ENCODE measurements at places on chromosomes 1 and 21.
A peak's percentile ranks its signal among the peaks of the same experiment; 100 is the strongest.

DNA sequence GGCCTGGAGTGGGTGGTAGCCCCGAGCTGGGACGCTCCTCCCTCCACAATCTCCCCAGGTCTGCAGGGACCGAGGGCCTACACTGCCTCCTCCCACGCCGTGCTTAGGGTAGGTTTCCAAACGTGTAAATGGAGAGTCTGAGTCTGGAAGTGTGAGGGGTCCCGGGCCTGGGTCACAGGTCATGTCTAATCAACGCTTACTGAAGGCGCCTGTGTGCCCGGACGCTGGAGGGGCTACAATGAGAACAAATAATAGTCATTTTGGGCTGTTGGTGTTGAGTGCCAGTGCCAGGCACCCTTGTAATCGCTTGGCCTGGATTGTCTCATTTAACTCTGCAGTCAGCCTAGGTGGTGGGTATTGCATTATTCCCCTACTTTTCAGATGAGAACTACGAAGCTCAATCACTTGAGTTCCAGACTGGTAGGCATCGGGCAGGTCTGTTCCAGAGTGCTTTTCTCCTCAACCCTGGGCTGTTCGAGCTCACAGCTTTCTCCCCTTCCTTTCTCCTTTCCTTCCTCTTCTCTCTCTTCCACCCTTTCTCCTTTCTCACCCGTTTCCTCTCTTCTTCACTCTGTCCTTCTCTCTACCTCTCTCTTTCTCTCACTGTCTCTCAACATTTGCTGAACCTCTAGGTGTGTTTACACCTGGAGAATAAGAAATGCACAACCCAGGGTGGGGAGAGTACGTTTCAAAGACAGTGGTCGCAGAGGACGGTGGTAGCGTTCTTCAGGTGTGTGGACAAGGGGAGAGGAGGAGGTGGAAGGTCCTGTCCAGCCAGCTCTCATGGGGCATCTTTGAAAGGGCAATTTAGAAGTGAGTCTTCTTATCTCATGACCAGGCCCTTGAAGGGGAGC is 883 bp downstream of the SLC66A1 start:
- DNase-seq, result no peak

DNA sequence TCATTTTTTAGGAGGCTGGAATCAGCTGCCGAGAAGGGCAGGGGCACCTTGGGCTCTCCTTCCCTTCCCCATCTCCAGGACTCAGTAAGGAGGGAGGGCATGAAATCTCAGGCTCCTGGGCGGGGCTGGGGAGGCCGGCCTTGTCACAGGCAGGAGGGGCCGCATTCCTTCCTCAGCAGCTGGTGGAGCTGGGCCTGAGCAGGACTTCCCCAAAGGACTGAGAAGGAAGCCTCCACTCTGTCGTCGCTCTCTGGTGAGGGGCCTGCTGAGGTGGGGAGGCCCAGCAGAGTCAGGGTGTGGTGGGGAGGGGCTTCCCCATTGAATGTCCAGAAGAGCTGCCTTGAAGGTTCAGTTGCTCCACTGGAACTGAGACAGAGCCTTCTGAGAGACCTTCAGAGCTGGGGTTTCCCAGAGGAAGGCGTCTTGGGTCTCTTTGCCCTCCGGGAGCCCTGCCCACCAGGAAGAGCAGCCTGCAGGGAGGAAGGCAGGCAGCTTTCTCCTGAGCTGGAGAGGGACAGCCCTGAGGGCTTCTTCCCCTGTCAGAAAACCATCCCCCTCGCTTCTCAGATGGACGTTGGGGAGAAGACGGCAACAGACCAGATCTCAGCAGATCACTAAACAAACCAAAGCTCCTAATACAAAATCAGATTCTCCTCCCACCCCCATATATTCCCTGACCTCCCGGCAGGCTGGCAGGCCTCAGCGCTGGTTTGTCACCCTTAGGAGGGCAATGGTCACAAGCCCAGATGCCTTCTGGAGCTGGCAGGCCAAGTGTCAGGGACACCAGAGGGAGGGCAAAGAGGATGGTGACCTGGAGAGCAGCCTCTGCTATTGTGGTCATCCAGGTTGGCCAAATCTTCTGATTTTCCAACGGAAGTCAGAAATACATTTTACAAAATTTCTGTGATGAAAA is 10.7 kb downstream of the KCNA10 start:
- DNase-seq, result no peak

DNA sequence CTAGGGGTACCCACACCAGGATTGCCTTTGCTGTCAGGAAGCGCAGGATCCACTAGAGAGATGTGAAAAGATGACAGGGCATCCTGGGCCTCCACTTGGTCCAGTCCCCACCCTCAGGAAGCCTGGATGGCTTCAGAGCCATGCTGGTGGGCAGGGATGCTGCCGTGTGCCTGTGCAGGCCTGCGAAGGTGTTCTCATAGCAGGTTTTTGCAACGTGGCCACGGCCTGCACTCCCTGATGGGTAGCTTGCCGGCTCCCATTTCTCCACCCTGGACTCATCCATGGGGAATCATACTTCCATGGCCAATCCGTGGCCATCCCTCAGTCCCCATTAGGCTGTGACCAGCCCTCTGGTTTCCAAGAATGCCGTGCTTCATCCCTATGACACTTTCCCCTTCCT is 34.1 kb upstream of the CNTN2 start:
- no peak for DNase-seq

DNA sequence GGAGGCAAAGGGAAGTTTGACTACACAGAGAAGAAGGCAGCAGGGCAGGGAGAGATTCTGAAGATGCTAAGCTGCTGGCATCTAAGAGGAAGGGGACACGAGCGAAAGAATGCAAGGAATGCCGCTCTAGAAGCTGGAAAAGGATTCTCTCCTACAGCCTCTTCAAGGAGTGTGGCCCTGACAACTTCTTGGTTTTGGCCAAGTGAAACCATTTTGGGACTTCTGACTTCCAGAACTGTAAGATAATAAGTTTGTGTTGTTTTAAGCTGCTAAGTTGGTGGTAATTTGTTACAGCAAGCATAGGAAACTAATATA is 28.5 kb downstream of the MGST3 start:
- no peak for DNase-seq

DNA sequence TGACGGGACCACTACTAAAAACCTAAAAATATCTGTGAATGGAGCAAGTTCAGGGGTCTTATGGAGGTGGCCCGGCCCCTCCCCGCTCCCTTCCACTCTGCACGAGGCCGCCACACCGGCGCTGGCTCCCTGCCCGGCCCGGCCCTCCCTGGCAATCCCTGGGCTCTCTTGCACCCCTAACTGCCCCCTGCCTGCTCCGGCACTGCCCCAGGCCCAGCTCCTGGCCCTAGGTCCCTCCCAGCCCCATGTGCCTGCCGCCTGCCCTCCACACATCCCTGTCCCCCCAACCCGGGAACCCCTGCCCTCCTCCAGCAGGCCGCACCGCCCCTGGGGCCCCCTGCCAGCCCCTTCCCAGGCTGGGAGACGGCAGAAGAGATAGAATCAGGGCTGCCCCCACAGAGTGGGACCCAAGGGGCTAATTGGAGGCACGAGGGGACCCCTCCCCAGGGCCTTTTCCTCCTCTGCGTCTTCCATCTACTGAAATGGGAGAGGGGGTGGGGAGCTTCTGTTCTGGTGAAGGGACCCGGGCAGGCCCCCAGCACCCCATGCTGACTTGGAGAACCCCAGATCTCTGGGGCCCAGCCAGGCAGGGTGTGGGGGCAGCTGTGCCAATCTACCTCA is 9.3 kb upstream of the CTRC start:
- DNase-seq, result no peak

GRCh38 chr1:198623752-198624647 is 14.8 kb upstream of the PTPRC start:
- peak; percentile 48 for DNase-seq

GRCh38 chr1:93756657-93757056 is 75.0 kb upstream of the BCAR3 start:
- DNase-seq, result no peak

- DNase-seq, result no peak
These were observed 158.1 kb downstream of the RUNX1 start for GRCh38 chr21:34890724-34891612.

- DNase-seq, result no peak
These were observed 80.0 kb downstream of the USP25 start for GRCh38 chr21:15809818-15810217.

GRCh38 chr1:198686069-198686728 is 47.4 kb downstream of the PTPRC start:
- peak; percentile 68 for DNase-seq

DNA sequence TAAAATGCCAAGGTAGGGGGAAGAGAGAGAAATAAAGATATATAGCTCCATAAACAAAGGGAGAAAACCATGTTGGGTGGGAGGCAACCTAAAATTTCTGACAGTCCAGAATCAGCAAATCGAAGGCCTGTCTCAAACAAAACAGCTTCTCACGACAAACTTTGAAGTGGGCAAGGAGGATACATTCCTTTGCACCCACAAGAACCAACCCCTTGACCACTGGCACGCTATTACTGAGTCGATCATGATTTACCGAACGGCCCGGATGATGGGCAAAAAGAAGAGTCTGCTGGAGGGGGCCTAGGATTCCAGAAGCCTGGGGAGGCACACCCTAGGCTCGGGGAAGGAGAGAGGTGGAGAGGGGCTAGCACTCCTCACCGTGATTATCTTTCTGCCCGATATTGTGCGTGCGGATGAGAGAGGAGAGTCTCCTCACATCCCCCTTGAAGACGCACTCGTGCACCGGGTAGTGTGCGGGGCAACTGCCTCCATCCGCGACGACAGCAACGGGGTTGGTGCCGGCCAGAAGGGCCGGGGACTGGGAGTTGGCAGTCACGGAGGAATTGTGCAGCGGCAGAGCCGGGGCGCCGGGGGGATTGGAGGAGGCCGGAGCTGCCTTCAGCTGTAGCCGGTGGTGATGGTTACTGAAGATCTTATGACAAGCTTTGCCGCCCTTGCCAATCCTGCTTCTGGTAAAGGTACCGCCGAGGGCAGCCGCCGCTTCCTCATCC is 756 bp downstream of the ANKRD13C start:
- peak; percentile 57 for DNase-seq

DNA sequence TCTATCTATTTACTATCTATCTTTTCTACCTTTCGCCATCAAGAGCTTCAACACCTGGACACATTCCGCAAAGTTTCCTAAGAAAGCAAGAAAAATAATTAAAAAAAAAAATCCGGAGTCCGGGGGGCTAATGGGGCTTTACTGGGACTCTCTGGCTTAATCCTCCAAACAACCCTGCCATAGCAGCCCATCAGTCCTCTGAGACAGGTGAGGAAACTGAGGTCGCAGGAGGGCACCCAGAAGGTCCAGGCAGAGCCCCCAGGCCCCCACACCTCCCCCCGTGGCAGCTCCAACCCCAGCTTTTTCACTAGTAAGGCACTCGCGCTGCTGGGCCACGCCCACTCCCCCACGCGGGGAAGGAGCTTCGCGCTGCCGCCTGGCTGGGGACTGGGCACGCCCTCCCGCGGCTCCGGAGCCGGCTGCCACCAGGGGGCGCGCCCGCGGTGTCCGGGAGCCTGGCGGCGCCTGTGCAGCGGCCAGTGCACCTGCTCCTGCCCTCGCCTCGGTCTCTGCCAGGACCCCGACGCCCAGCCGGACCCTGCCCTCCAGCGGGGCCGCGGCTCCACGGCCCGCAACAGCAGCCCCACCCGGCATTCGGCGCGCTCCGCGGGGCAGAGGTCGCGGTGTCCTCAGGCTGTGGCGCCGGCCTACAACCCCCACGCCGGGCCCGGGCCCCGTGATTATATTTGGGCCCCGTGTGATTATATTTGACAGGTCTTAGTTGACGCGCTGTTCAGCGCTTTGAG is 54.1 kb upstream of the SAMD11 start:
- peak; percentile 87 for DNase-seq

GRCh38 chr1:23756676-23757075 is 13.4 kb downstream of the ELOA start:
- no peak for DNase-seq

DNA sequence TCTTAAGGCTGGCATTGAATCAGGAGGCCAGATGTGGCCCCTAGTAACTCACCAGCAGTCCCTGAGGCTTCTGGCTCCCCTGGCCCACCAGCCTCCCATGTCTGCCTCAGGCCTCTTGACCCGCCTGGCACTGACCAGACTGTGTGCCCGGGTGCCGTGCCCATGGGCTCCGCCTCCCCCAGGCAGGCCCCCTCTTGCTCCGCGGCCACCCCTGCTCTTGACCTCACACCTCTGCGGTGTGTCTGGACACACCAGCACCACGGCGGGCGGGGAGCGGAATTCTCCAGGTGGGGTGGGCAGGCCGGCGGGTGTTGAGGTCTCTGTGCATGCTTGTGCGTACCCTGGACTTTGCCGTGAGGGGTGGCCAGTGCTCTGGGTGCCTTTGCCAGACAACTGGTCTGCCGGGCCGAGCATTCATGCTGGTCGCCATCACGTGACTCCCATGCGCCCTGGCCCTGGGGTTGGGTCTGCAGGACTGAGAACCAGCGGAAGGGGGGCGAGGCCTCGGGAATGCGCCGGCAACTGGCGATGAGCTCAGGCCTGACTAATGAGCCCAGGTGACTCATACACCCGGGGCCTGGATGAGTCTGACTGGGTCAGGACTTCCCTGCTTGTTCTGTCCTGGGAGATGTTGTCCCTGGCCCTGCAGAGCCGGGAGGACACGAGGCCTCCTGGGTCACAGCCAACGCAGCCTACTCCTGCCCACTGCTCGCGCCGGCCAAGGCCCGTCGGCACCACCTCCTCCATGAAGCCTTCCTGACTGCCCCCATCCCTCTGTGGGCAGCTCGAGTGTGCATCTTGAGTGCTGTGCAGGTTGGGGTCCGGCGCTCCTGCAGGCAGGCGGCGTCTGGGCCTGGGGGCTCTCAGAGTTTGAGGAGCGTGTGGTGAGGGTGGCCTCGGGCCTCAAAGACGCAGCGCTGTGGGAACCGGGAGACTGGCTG is 22.6 kb downstream of the COL18A1 start:
- DNase-seq, result no peak

- DNase-seq, result no peak
These were observed 26.6 kb upstream of the CDC14A start for GRCh38 chr1:100325415-100326324.

All from NAMALWA (cell line).